ENCODE measurements at places on chromosomes 7 and 10.

GRCh38 chr10:42519761-42520460, 118.5 kb downstream of the ZNF33B start:
- H3K4me3 ChIP-seq: no peak overlapping the region
- no peaks in the 10 kb centered on the region for H3K4me1 ChIP-seq
- H3K36me3 ChIP-seq: peaks cover 53% of the 10 kb centered on the region
- no peaks in the 10 kb centered on the region for H3K27me3 ChIP-seq
- DNase-seq: no peak

- no peak for DNase-seq
- H3K36me3 ChIP-seq: no peaks in the 10 kb centered on the region
- H3K27me3 ChIP-seq: no peaks in the 10 kb centered on the region
- H3K4me3 ChIP-seq: no peak overlapping the region
Measured at GRCh38 chr7:155593461-155594162, 47.3 kb upstream of the CNPY1 start.

GRCh38 chr7:100034871-100035510, 14.6 kb upstream of the ZSCAN21 start:
- no peaks in the 10 kb centered on the region for H3K36me3 ChIP-seq
- H3K27me3 ChIP-seq: no peaks in the 10 kb centered on the region
- no peak overlapping the region for H3K27ac ChIP-seq
- no peaks in the 10 kb centered on the region for H3K4me1 ChIP-seq

GRCh38 chr10:21049482-21049881, 152.4 kb upstream of the NEBL start:
- H3K4me1 ChIP-seq: no peaks in the 10 kb centered on the region
- no peaks in the 10 kb centered on the region for H3K36me3 ChIP-seq
- no peak for DNase-seq
- no peaks in the 10 kb centered on the region for H3K27me3 ChIP-seq
- no peak overlapping the region for H3K4me3 ChIP-seq

- no peaks in the 10 kb centered on the region for H3K36me3 ChIP-seq
- H3K4me1 ChIP-seq: peaks cover 23% of the 10 kb centered on the region
- no peak overlapping the region for H3K27ac ChIP-seq
- no peak for DNase-seq
- no peaks in the 10 kb centered on the region for H3K27me3 ChIP-seq
Measured at GRCh38 chr10:4240608-4241197, 455.7 kb upstream of the KLF6 start.

All from vagina (tissue), 2 donors.